ENCODE measurements at places on chromosomes 5 and 9.
A peak's percentile ranks its signal among the peaks of the same experiment; 100 is the strongest.

- no peak for DNase-seq
These were observed 59.7 kb downstream of the NIM1K start for GRCh38 chr5:43251754-43252153.

DNA sequence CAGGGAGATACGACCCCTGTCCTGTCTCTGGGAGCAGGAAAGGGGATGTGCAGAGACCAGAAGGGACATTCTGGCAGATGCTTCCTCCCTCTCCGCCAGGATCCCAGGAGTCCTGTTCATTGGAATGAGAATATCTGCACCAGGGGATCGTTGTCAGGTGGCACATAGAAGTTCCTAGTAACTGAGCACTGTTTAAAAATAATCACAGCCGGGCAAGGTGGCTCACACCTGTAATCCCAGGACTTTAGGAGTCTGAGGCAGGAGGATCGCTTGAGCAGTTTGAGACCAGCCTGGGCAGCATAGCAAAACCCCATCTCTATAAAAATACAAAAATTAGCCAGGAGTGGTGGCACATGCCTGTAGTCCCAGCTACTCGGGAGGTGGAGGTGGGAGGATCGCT lies 12.3 kb downstream of the SARDH start:
- no peak for DNase-seq

GRCh38 chr5:59724482-59725391 lies 168.8 kb downstream of the PDE4D start:
- DNase-seq = no peak

- no peak for DNase-seq
These were observed 73.2 kb upstream of the KLF4 start for GRCh38 chr9:107562798-107563197.

- DNase-seq = no peak
These were observed 1.5 kb downstream of the GAS1 start for GRCh38 chr9:86945728-86946200.

DNA sequence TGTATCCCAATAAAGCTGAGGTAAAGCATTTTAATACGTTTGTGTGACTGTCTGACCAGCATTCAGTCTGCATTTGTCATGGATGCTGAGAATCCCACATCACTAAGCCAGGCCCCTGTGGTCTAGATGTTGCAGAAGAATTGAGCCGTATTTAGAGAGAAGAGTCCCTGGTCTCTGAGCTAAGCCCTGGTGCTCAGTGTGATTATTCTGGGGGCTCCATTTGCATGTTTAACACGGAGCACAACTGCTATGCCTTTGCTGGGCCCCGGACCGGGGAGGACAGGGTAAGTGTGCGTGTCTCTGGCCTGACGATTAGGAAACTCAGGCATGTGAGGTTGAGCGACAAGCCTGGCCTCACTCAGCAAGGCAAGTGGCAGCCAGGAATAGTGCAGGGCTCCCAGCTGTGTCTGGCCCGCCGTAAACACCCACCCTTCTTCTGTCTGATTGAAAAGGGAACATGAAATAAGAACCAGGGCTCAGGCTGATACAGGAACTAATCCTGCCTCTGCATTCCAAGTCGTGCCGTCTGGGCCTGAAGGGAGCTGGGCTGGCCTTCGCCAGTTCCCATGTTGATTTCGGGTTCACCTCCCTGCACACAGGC lies 22.3 kb downstream of the FAM78A start:
- DNase-seq = no peak

GRCh38 chr9:9921805-9922204 lies 691.0 kb downstream of the PTPRD start:
- no peak for DNase-seq

- DNase-seq = no peak
These were observed 34.1 kb downstream of the CRHBP start for GRCh38 chr5:76986825-76987526.

DNA sequence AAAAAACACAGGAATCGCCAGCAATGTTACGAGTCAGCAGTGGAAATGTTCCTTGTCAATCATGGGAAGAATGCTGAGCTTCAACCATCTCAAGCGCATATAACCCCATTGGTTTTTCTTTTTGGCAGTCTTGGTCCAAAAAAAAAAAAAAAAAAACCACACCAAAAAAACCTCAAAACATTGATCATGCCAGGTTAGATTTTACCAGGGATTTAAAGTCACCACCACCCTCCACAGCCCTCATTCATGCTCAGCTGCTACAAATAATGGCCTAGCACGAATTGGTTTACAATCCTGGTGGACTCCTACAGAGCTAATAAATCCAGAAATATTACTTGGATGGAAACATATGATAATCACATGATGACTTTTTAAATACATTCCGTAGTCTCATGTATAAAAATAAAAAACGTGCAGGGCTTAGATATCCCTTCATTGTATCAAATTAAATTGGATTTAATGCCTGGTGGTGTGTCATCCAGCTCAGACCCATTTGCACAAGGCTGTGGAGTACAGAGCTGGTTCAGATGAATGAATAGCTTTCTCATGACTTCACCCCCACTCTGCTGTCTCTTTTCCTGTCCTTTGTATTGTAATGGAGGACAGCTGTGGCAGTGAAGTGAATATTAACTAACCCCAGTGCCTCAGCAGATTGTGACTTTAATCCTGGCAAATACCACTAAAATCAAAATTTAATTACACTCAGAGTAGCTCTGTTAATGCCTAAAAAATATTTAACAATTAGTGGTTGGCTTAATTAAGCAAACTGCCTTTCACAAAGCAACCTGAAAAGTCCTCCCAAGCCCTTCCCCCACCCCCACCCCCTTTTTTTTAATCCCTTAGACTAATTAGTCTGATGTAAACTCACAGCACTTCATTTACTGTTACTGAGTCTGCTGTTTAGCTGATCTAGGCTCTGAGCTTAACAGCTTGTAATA lies 626.5 kb upstream of the ZNF608 start:
- no peak for DNase-seq

DNA sequence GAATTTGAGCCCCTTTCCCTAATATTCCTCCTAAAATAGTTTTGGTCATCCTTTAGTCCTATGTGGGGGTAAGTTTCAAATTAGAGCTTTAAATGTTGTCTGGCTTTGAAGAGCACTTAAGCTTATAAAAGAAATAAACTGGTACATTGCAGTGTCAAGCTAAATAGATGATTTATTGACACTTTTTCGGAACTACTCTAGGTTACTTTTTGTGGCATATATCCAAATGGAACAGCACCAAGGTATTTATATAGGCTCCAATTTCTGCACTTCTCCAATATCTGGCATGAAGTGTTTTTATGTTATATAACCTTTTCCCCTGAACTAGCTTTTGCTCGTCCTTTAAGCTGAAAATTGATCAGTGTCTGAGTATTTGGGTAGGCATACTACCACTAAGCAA lies 402.5 kb downstream of the NFIB start:
- no peak for DNase-seq

DNA sequence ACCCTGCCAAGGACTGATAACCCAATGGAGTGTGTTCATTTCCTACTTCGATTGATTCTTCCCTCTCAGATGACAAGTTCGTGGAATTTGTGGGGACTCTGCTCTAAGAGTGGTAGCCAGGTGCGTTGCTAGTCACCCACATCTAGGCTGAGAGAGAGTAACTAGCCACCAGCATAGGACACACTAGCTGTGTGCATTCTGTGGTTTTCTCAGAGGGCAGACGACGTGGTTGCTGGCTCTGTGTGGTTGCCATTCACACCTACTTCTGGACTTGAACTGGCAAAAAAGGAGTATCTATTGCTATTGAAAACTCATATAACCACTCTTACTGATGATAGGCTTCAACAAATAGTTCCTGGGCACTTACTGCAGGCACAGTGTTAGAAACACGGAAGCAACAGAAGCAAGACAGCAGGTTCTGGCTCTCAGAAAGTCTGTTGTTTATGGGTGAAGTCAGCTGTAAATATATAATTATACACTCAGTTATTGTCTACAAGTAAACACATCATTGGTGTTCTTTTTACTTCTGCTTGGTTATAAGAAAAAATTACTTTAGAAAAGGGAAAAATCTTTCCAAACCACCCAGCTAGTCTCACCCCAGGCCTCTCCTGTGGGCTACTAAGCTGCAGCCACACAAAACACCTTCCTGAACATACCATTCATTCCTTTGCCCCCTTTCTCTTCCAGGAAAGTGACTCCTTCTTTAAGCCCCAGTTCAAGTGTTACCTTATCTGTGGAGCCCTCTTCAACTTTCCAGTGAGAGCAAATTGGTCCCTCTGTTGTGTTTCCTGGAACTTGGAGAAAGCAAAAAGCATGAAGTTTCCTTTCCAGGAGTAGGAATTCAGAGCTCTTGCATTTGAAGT lies 151.1 kb upstream of the HAPLN1 start:
- no peak for DNase-seq

DNA sequence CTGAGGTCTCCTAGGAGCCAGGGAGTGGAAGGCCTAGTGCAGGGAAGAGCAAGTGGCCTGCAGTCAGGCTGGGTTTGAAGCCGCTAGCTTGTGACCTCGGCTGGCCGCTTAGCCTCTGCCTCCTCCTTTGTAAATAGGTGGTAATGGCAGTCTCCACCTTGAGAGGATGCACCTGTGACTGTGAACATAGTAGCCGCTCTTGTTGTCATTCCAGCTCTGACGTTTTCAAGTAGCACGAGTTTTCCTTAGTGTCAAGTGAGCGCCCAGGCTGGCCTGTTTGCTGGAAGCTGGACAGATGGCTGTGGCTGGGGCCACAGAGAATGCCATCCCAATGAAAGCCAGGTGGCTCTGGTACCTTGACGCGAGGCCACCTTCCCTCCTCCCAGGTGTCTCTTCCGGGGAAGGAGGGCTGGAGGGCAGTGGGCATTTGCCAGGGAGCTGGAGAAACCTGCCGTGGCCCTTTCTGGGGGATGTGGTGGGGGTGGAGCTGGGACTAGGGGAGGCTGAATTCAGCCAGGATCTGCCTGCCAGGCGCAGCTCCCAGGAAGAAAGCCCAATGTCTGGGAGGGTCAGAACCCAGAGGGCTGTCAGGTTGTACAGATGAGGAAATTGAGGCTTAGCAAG lies 2.5 kb downstream of the ASS1 start:
- no peak for DNase-seq

GRCh38 chr9:38160613-38161215 lies 91.7 kb upstream of the SHB start:
- peak; percentile 13 for DNase-seq

DNA sequence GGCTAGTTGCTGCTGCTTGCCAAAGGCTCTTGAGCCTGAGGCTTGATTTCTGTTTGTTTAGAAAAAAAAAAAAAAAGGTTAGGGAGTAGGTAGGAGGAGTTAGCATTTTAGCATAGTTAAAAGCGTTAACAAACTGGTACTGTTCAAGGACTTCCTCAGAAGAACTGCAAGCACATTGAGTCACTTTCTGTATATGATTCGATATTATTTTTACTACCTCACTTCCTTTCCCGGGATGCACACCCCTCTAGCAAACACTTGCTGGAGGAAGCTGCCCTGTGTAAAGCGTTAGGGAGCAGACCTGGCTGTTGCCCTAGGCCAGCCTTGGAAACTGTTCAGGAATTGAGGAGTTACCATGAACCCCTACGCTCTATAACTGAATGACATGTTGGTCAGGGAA lies 15.7 kb upstream of the CEP120 start:
- no peak for DNase-seq

DNA sequence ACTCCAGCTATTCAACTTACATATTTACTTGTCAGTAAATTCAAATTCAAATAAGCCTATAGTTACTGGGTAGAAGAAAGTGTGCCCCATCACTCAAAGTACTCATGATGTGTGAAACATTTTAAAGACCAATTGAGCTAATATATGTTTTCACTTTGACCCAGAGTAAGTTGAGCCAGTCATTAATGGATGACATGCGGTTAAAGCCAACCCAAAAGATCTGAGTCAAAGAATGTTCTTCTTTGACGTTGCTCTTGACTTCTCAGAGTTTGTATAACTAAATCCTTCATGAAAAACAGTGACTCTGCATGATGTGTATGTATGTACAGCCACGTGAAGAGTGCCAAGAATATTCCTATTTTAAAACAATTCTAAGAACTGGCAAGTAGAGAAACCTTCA lies 237.4 kb downstream of the NR2F1-AS1 start:
- no peak for DNase-seq

DNA sequence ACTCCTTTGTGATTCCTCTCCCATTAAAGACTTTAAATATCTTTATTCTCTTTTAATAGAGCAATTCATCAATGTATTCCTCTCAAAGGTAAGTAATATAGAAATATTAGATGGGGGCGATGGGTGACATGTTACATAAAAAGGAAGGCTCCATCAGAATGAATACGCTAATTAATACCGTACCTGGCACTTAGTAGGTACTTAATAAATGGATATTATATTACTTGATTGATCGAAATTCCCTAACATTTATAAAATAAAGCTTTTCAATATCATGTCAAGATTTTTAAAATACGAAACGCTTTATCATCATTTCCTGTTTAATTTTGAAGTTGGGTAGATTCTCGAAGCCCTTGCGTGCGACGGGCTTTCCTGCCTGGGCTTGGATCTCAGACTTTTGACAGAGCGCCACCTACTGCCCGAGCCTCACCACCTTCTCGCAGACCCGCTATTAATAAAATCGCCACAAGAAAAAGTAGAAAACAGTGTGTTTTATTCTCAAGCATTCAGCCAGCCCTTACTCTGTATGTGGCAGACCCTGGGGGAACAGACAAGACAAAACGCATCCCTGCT lies 99.4 kb downstream of the C5orf15 start:
- peak; percentile 43 for DNase-seq

DNA sequence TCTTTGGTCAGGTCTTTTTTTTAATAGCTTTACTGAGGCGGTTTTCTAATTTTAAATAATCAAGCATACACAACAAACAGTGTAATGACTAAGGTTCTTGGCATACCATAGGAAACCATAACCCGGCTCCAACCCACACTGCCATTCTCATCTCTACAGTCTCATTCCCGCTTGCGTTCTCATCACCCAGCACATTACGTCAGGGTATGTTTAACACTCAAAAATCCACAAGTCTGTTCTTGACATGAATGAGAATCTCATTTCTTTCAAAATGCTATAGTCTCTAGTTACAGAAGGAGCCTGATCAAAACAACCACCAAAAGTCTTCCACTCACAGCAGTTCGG lies 505 bp downstream of the C5orf34 start:
- no peak for DNase-seq

Data from activated CD8-positive, alpha-beta memory T cell treated with anti-CD3 and anti-CD28 coated beads for 48 hours (primary cell).